Breast epithelium (tissue), 4 donors: ENCODE measurements at places on chromosomes 7 and 10.
A peak's percentile ranks its signal among the peaks of the same experiment; 100 is the strongest.

DNA sequence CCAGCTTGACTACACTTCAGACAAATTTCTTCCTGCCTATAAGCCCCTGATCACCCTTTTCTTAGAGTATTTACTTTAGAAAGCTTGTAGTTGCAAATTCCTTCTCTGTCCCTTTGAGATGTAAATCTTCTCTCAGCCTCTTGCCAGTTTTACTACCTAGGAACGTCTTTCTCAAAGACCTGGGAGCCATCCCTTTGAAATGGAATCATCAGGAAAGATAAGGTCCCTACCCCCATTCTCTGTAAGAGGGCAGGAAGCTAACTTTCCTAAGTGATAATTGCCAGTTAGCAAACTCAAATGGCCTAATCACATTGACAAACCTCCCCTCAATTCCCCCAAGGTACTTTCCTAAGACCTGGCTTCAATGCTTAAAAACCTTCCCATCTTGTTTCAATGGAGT is 304.5 kb downstream of the MDFIC start:
- DNase-seq = no peak
- no peak overlapping the region for H3K27ac ChIP-seq
- no peaks in the 10 kb centered on the region for H3K4me1 ChIP-seq
- no peaks in the 10 kb centered on the region for H3K27me3 ChIP-seq
- no peak overlapping the region for H3K4me3 ChIP-seq
- H3K36me3 ChIP-seq = no peaks in the 10 kb centered on the region

DNA sequence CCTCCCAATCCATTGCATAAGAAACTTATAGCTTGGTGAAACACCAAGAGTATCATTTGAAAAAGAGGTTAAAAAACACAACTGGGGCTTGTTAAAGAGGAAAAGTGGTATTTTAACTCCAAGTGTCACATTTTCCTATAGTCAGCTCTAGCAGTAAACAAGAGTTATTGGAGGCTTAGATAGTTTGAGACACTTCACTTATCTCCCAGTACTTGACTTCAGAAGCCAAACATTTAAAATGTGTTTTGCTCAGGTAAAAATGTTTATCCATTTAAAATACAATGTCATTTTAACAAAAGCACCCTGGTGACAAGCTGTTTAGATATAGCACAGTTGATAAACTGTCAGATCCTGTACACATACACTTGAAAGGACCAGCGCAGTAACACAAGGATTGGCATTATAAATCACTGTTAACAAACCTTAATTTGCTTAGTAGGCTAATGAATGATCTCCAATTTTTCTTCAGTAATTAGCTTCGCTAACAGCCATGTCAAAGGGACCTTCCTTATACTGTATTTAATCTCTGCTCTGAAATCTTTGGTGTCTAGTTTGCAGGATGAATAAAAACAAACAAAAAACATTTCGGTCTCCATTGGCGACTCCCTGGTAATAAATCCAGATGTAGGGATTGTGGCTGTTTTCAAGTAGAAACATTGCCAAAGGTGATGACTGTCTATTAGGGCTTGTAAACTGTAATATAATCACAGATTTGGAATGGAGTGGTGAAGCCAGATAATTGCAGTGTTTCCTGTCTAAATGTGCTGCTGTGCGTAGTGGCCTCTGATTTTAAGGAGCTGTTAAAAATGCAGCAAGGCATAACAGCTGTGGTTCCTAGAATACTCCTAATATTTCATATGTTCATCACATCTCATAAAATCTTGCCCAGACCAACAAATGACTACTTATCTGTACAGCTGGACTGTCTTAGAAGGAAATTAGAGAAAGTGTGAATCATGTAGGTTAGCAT is 545.1 kb downstream of the AUTS2 start:
- H3K36me3 ChIP-seq = no peaks in the 10 kb centered on the region
- H3K27me3 ChIP-seq = no peaks in the 10 kb centered on the region
- DNase-seq = no peak
- no peak overlapping the region for H3K4me3 ChIP-seq
- no peaks in the 10 kb centered on the region for H3K4me1 ChIP-seq
- H3K27ac ChIP-seq = no peak overlapping the region

DNA sequence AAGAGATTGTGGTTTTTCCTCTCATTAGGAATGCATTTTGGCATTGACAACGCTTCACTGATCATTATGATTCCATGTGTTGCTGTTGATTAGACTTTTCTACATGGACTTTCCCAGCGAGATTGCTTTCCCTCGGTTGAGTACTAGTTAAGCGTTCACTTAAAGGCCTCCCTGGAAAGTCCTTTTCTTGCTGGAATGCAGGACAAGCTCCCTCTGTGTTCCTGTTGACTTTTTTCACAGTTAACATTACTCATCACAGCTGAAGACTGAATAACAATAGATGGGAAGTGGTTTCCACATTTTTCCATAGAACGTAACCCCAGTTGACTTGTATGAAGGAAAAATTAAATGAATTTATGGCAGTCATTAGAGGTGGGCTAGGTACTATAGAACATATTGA is 2.6 kb upstream of the CAV1 start:
- H3K27me3 ChIP-seq = no peaks in the 10 kb centered on the region
- H3K36me3 ChIP-seq = no peaks in the 10 kb centered on the region
- H3K4me3 ChIP-seq = no peak overlapping the region
- no peaks in the 10 kb centered on the region for H3K4me1 ChIP-seq
- no peak for DNase-seq
- H3K27ac ChIP-seq = peak overlapping the region; percentile 48

- no peaks in the 10 kb centered on the region for H3K4me1 ChIP-seq
- DNase-seq = no peak
- no peaks in the 10 kb centered on the region for H3K36me3 ChIP-seq
- no peaks in the 10 kb centered on the region for H3K27me3 ChIP-seq
- H3K27ac ChIP-seq = no peak overlapping the region
- no peak overlapping the region for H3K4me3 ChIP-seq
These were observed 18.8 kb downstream of the MRPS24 start for GRCh38 chr7:43850348-43851116.

DNA sequence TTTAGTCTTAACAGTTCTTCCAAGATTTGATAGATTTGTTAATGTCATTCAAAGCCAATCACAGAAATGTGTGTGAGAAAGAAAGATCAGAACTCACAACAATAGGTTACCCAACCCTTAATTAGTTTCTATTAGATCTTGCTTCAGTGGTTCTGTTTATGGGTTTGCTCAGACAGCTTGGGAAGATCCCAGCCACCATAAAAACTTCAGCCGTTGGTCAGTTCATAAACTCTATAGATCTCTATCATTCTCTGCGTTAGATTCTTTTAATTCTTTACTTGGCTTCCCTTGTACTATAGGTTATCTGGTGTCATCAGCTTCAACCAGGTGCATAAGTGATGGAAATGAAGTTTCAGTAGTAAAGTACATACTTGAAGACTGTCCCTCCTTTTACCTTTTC is 54.4 kb downstream of the ZNF277 start:
- DNase-seq = no peak
- no peaks in the 10 kb centered on the region for H3K4me1 ChIP-seq
- no peaks in the 10 kb centered on the region for H3K36me3 ChIP-seq
- H3K4me3 ChIP-seq = no peak overlapping the region
- no peak overlapping the region for H3K27ac ChIP-seq

GRCh38 chr10:22593026-22593425 is 121.4 kb downstream of the PIP4K2A start:
- no peak overlapping the region for H3K4me3 ChIP-seq
- H3K4me1 ChIP-seq = no peaks in the 10 kb centered on the region
- no peaks in the 10 kb centered on the region for H3K27me3 ChIP-seq
- DNase-seq = no peak
- H3K36me3 ChIP-seq = no peaks in the 10 kb centered on the region
